ENCODE measurements at places on chromosomes 7 and 10. TPM values are rescaled to one million over a fixed set of nuclear protein-coding genes. Genes with fewer than 3 reads are reported as not detected.
A peak's percentile ranks its signal among the peaks of the same experiment; 100 is the strongest.

Gene GBX1
- polyA plus RNA-seq: not detected

DNA sequence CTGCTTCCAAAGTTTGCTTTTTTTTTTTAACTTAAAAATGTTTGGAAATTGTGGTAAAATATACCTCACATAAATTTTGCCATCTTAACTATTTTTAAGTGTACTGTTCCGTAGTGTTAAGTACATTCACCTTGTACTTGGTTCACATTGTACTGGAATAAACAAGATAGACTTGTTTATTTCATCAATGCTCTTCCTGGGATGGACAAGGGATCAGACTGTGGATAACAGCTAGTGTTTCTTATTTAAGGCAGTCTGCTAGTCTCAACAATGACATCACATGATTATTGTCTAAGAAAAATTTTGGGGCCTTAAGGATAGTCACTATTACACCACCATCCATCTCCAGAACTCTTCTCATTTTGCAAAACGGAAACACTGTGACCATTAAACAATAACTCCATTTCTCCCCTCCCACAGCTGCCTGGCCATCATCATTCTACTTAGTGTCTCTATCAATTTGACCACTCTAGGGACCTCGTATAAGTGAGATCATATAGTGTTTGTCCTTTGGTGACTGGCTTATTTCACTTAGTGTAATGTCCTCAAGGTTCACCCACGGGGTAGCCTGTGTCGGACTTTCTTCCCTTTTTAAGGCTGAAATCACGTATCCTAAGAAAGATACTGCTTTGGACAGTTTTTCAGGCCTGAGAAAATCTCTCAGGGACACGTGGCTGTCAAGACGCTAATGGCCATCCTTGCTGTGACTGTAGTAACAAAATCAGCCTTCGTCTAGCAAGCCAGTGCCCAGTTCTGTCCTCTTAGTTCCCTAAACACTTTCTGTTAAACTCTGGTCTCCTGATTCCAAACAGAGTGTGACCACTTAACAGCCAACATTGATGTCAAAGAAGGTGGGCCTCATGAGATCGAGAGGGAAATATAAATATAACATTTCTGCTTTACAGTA is 305.2 kb downstream of the FRMD4A start:
- DNase-seq: no peak

DNA sequence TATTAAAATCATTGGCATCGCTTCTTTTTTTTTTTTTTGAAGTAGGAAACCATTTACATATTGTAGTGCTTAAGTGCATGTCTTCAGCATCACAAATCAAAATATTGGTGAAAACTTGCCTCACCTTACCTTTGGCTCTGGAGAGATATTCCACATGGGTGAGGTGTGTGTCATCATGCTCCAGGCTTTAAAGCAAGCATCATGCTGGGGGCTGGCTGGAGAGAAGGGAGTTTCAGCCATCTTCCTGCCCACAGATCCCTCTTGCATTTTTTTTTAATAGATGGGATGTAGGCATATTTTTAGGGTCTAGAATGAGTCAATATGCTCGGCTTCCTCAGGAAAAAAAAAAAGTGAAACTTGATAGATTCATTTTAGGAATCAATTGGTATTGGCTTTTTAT is 2.3 kb upstream of the INSYN2A start:
- no peak for DNase-seq

GRCh38 chr7:55429835-55430499 is 64.8 kb downstream of the LANCL2 start:
- no peak for DNase-seq

- no peak for DNase-seq
Observed at GRCh38 chr10:45403151-45403550, 29.1 kb downstream of the ALOX5 start.

DNA sequence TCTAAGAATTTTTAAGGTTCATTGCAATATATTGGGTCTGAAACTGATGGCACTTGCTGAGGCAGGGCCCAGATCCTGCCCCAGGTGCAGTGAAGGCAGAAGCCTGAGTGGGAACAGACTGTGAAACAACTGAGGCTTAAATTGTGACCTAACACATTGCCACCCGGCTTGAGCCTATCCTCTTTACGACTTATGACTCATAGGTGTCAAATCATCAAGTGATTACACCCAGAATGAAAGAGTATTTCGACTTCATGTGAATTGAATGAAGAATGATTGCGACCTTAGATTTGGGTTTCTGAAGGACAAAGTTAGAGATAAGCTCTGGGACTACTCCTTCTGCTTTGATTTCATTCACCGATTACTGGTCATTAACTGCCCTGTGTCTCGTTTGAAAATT is 200.9 kb downstream of the CREB5 start:
- DNase-seq: no peak

DNA sequence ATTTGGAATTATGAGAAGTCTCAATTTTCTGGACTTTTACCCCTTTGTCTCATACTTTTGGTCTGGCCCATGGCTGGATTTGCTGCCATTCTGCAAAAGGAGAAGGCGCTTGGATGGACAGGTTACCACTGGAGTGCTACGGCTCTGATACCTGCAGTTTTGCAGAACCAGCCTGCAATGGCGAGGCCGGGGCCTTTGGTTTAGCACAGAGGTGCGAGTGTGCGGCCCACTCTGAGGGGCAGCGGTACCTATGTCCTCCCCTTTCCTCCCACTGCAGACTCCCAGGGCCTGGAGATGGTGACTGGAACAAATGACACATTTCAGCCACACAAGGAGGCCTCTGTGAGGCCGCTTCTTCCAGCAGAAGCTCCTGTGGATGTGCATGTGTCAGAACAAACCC is 11.9 kb downstream of the ZNF777 start:
- no peak for DNase-seq

DNA sequence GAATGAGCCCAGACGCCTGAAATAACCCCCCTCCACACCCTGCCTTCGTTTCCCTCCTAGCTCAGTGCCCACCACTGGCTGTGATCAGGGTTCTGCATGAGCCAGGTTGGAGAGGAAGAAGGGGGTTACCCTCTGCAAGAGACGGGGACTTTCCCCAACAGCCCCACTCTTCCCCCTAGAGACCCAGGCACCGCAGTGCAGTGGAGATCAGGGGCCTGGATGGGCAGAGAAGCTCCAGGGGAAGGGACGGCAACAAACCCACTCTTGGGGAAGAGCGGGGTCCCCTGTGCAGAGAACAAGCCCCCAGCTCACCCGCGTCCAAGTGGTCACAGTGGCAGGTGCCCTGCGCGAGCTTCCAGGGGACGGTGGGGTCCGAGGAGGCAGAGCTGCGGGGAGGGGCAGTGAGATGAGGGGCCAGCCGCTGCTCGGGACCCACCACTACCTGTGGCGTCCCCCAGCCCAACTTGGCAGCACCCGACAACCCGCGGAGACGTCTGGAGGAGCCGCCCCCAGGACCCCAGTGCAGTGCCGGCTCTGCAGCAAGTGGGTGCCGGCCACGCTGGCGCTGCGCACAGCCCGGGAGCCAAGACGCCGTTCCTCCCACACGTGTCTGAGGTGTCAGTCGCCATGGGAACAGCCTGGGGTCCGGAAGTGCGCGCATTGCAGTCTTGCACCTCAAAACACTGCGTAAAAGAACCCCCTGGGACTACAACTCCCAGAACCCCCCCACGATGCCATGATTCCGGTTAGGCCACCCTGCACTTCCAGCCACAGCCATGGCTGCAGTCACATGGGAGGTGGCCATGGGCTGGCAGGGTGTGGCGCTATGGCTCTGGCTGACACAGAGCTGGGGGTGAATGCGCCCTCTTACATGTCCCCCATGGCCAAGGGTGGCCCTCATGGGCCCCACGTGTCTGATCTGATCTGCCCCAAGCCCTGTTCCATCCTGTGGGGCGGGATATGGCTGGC is 45.8 kb upstream of the WIPI2 start:
- DNase-seq: peak; percentile 37

DNA sequence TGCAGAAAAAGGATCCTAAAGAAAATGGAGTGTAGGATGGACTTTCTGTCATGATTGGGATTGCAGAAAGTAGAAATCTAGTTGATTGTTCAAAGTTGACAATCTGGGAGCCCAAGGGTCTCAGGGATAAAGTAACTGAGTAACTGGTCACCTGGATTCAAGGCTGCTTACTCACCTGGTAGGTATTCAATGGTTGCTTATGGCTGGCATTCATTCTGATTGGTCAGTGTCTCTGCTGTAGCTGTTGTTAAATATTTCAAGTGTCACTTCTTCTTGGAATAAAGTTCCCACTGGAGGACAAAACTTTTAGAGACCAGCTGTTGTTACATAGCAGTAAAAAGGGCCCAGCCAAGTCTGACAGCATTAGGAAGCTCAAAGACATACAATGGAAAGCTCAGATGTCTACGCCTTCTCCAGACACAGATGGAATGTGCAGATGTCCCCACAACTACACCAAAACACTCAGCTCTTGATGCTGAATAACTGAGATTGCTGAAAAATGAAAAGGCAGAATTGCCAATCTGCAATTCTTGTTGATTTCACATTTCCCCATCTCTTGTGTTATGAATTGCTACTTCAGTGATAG is 106.9 kb downstream of the ZNF467 start:
- no peak for DNase-seq

- peak; percentile 57 for DNase-seq
Observed at GRCh38 chr10:48945441-48946130, 5.9 kb upstream of the LRRC18 start.

Gene PLAU
- polyA plus RNA-seq: 82.5 TPM

Gene ZNF853
- 3.4 TPM for polyA plus RNA-seq

Gene SKIDA1
- 0.71 TPM for polyA plus RNA-seq

Data from kidney (tissue), 22 donors.